ENCODE measurements at places on chromosomes 16 and 17.

GRCh38 chr17:79632432-79632735 is 21.5 kb upstream of the RBFOX3 start:
- DNase-seq: no peak

GRCh38 chr17:67386965-67387551 is 10.0 kb downstream of the PITPNC1 start:
- DNase-seq: peak; percentile 38

DNA sequence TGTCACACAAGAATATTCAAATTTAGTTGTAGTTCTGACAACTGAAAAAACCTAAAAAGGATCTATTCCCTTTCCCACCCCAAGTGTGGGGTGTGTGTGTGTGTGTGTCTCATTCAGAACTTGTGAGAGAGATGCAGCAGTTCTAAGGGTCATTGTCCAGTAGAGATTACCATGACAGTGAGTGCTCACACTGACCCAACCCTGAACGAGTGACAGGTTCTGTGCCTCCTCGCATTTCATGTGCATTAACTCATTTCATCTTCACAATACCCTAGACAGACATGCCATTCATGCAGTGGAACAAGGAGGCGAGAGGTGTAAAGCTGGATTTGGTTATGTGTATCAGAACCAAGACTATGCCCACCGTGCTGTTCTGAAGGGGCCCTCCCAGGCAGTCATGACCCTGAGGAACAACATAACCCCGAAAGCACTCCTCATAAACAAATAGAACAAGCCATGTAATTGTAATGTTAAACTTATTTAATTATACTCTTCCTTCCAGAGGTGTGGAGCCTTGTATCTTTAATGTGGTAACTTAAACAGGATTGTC is 102.1 kb downstream of the CLEC16A start:
- DNase-seq: no peak

GRCh38 chr16:81443688-81444447 is 740 bp upstream of the CMIP start:
- no peak for DNase-seq
